ENCODE measurements at places on chromosomes 2 and 18. TPM values are rescaled to one million over a fixed set of nuclear protein-coding genes. Genes with fewer than 3 reads are reported as not detected.

Gene TDRD15
- 0.58 TPM for total RNA-seq

Gene SPEG
- 0.42 TPM for total RNA-seq

Gene DLGAP1
- total RNA-seq: 0.10 TPM

Gene TMEM247
- total RNA-seq: not detected

Gene IL1R2
- total RNA-seq: not detected

Gene IL1B
- 0.71 TPM for total RNA-seq

Gene SEC11C
- 126 TPM for total RNA-seq

Gene SLC14A1
- 2.0 TPM for total RNA-seq

Gene FOXD4L1
- total RNA-seq: 0.17 TPM

Gene UGT1A1
- not detected for total RNA-seq

Gene KIF1A
- total RNA-seq: not detected

Gene AQP4
- not detected for total RNA-seq

Gene HADHA
- 127 TPM for total RNA-seq

Gene CRACDL
- total RNA-seq: not detected

Gene CNTNAP5
- not detected for total RNA-seq

Gene PSME4
- total RNA-seq: 74.3 TPM

Gene CAVIN2
- not detected for total RNA-seq
